ENCODE measurements at places on chromosomes 2 and 18. TPM values are rescaled to one million over a fixed set of nuclear protein-coding genes. Genes with fewer than 3 reads are reported as not detected.

DNA sequence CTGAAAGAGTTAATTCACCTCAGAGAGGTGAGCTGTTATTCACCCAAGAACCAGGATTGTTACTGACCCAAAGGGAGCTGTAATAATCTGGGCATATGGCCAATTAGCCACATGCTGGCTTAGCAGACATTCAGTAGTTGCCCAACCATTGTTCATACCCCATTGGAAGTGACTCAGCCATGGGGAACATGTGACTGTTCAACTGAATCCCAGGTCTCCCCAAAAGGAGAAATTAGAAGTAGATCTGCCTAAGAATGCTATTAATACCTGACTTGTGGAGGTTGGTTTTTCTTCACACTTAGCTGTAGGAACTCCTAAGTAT lies 272.6 kb upstream of the UBE2E3 start:
- H3K4me1 ChIP-seq, result no peaks in the 10 kb centered on the region
- H3K27ac ChIP-seq, result no peak overlapping the region
- no peak overlapping the region for H3K4me3 ChIP-seq
- no peaks in the 10 kb centered on the region for H3K36me3 ChIP-seq

GRCh38 chr2:70344195-70344594 lies 42.3 kb upstream of the FAM136A start:
- no peaks in the 10 kb centered on the region for H3K4me1 ChIP-seq
- H3K27ac ChIP-seq, result no peak overlapping the region
- no peak overlapping the region for H3K4me3 ChIP-seq
- DNase-seq, result no peak

DNA sequence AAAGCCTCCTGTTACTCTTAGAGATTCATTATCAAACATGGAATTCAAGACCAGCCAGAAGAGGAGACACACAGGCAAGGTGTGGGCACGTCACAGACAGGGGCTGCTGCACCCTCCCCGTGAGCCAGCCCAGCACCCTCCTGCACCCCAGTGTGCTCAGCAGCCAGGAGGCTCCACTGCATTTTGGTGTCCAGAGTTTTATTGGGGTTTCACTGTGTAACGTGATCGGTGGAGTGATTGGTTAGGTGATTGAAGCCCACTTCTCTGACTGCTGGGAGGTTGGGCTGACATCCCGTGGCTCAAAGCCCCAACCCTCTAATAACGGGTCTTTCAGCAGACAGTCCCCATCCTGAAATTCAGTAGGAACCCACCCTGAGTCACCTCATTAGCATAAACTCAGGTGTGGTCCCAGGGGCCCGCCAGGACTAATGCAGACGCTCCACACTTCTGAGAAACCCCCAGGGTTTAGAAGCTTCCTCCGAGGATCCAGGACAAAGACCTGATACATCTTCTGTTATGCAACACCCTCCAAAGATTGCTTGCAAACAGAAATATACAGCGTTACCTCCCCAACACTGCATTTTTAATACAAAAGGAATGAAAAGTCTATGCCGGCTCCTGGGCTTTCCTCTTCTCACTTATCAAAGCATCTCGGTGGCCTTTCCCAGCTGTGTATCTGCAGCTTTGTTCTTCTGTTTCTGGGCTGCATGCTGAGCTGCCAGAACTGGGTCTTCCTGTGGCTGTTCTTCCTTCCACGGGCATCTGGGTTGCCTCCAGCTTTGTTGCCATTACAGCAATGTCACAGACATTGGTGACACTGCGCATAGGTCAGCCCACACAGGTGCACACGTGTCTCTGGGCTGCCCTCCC lies 43.7 kb upstream of the SNED1 start:
- no peak overlapping the region for H3K4me3 ChIP-seq
- H3K27me3 ChIP-seq, result no peaks in the 10 kb centered on the region
- DNase-seq, result no peak
- peaks cover 10% of the 10 kb centered on the region for H3K4me1 ChIP-seq
- no peak overlapping the region for H3K27ac ChIP-seq

ZNF385B gene
- 0.07 TPM for polyA plus RNA-seq

CNPPD1 gene
- polyA plus RNA-seq, result 118 TPM

GRCh38 chr2:118348380-118349034 lies 260.2 kb downstream of the INSIG2 start:
- no peak overlapping the region for H3K4me3 ChIP-seq
- no peaks in the 10 kb centered on the region for H3K27me3 ChIP-seq
- H3K36me3 ChIP-seq, result no peaks in the 10 kb centered on the region
- no peak for DNase-seq
- H3K27ac ChIP-seq, result no peak overlapping the region
- no peaks in the 10 kb centered on the region for H3K4me1 ChIP-seq

GRCh38 chr2:162011706-162012564 lies 62.1 kb downstream of the DPP4 start:
- no peaks in the 10 kb centered on the region for H3K4me1 ChIP-seq
- DNase-seq, result no peak
- H3K36me3 ChIP-seq, result no peaks in the 10 kb centered on the region
- no peaks in the 10 kb centered on the region for H3K27me3 ChIP-seq
- no peak overlapping the region for H3K4me3 ChIP-seq

DNA sequence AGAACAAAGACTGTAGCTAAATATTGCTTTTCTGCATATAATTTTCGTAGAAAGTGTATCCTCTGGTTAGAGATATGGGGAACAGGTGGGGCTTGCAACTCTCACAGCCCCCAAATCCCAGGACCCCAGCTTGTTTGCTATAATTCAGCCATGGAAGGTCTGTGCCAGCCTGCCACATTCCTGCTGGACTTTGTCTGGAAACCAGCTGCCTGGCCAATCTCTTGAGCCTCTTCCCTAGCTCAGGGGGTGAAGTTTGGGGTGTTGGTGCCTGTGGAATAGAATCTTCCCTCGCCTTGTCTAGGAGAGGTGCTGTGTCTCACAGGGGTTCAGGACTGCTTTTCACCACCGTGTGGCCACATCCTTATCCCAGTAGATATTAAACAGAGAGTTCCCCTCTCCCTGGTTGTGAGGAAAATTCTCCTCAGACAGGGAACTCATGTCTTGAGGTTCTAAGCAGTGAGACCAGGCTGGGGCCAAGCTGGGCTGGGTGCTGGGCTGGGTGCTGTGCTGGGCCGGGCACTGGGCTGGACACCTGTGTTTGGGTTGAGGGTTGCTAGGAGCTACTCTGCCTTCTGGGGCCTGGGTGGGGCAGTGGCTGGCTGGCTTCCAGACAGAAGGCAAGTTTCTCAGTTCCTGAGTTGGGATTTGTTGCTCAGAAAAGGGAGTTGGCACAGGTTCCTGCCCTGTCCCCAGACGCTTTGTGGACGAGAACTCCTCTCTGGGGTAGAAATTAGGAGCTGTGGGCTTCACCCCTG lies 12.3 kb downstream of the TOGARAM2 start:
- H3K27me3 ChIP-seq, result no peaks in the 10 kb centered on the region
- H3K36me3 ChIP-seq, result no peaks in the 10 kb centered on the region
- H3K4me1 ChIP-seq, result peaks cover 6% of the 10 kb centered on the region

SNTG2 gene
- 0.19 TPM for polyA plus RNA-seq

GRCh38 chr2:207762146-207762545 lies 7.6 kb downstream of the FZD5 start:
- no peaks in the 10 kb centered on the region for H3K27me3 ChIP-seq
- H3K4me3 ChIP-seq, result no peak overlapping the region
- H3K4me1 ChIP-seq, result peaks cover 6% of the 10 kb centered on the region
- no peak overlapping the region for H3K27ac ChIP-seq
- DNase-seq, result no peak

- no peak for DNase-seq
- no peaks in the 10 kb centered on the region for H3K4me1 ChIP-seq
- H3K4me3 ChIP-seq, result no peak overlapping the region
- H3K36me3 ChIP-seq, result no peaks in the 10 kb centered on the region
- H3K27ac ChIP-seq, result no peak overlapping the region
These were observed 856.3 kb downstream of the DSC3 start for GRCh38 chr18:30186245-30186644.

RBM44 gene
- polyA plus RNA-seq, result 0.38 TPM

GRCh38 chr2:14433946-14434495 lies 198.5 kb upstream of the LRATD1 start:
- H3K36me3 ChIP-seq, result no peaks in the 10 kb centered on the region
- H3K4me3 ChIP-seq, result no peak overlapping the region
- H3K27ac ChIP-seq, result no peak overlapping the region

- H3K4me3 ChIP-seq, result no peak overlapping the region
- H3K36me3 ChIP-seq, result no peaks in the 10 kb centered on the region
- no peaks in the 10 kb centered on the region for H3K4me1 ChIP-seq
- no peaks in the 10 kb centered on the region for H3K27me3 ChIP-seq
- no peak for DNase-seq
These were observed 23.0 kb downstream of the RTP5 start for GRCh38 chr2:241892299-241893137.
